ENCODE measurements at places on chromosomes 6 and 20. TPM values are rescaled to one million over a fixed set of nuclear protein-coding genes. Genes with fewer than 3 reads are reported as not detected.

DNA sequence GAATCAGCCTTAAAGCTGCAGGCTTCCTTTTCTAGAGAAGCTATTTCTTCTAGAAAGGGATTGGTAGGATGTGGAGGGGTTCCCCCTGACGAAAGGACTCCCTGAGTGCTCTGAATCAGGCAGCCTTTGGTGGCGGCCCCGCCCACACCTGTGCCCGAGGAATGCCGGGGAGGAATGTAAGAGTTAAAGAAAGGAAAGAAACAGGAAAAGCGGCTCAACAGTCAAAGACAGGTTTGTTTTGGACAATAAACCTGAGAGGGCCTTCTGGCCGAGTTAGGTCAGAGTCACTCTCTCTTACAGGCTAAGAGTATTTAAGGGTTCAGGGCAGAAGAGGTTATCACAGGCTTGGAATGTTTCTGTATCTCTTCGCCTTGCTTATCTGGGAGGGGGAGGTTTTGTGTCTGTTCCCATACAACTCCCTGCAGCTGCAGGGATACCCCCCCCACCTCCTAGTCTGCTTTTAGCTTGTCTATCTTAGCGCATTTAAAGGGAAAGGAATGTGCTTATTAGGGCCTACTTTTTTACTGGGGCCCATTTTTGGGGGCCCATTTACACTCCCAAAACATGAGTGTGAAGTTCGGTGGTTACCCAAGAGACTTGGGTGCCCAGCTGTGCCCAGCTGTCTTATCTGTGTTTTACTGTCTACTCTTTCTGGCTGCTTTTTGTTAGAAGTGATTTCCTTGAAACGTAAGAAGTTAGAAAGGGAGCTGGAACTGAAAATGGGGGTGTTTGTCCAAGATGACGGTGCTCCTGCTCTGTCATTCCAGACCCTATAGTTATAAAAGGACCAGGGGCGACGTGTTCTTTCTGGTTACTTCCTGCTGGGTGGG lies 32.8 kb downstream of the DYNLT1 start:
- DNase-seq: no peak

DNA sequence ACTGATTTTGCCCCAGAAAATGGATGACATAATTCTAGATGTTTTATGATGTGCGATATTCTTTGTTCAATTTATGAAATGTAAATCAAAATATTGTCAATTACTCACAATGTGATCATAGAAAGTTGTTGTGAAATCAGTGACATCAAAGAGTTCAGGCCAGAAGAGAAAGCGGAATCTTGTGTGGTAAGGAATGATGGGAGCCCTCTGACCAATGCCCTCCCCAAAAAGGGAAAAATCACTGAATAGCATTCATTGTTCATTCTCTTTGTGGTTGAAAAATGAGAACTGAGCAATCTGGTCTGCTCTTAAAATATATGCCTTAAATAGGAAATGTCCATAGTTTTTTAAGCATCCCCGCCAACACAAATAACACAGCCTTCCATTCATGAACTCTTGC lies 247.1 kb upstream of the GRIK2 start:
- DNase-seq: no peak

PRDM13 gene
- not detected for total RNA-seq

TBXT gene
- total RNA-seq: not detected

MATN4 gene
- total RNA-seq: not detected

DNA sequence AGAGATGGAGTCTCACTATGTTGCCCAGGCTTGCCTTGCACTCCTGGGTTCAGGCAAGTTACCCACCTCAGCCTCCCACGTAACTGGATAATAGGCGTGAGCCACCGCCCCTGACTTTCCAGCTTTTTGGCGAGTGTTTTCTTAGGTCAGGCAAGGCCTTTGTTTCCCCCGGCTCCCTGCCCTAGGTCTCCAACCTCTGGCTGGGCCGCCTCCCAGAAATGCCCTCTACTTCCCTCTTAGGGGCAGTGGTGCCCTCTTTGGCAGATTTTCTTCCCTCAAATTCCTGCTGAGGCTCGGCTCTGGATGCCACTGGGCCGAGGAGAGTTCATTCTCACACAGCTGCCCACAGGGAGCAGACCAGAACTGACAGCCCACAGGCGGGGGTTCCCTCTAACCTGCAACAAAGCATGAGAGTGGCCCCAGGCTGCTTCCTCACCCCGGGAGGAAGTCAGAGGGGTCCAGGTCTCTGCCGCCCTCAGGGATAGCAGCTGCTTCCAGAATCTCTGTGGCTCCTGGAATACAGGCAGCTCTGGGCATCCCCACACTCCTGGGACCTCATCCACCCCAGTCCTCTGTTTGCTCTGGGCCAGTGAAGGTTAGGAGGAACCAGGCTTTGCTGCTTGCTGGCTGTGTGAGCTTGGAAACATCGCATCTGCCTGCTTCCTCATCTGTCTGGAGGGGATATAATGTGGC lies 56.5 kb downstream of the TCP11 start:
- DNase-seq: no peak

KHDC1L gene
- not detected for total RNA-seq

- DNase-seq: no peak
These were observed 119.2 kb upstream of the INSM1 start for GRCh38 chr20:20248620-20249200.

ERVFRD-1 gene
- total RNA-seq: not detected
